ENCODE measurements at places on chromosomes 7 and 10. TPM values are rescaled to one million over a fixed set of nuclear protein-coding genes. Genes with fewer than 3 reads are reported as not detected.

Gene MSMB
- total RNA-seq: not detected

Gene PNLIP
- not detected for total RNA-seq

Gene GJC3
- total RNA-seq: 0.61 TPM

Gene LRRN3
- total RNA-seq: 42.7 TPM

DNA sequence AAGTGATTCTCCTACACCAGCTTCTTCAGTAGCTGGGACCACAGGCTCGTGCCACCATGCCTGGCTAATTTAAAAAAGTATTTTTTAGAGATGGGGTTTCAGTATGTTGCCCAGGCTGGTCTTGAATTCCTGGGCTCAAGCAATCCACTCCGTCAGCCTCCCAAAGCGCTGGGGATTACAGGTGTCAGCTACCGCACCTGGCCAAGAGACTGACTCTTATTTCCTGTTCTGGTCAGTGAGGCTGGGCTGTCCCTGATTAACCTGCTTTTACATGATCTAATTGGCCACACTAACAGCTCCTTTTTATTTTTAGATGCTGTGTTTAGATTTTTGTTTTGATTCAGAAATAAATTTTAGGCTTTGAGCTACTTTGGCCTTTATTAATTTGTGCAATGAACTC, 203.9 kb downstream of the NXPH1 start:
- DNase-seq: no peak

Gene ECHDC3
- 0.47 TPM for total RNA-seq

All from CD4-positive, alpha-beta memory T cell (primary cell).